Hindlimb muscle (tissue), 1 donor: ENCODE measurements at places on chromosomes 12 and 14. TPM values are rescaled to one million over a fixed set of nuclear protein-coding genes. Genes with fewer than 3 reads are reported as not detected.

Gene PLA2G1B
- polyA plus RNA-seq = not detected

Gene OVCH1
- 0.54 TPM for polyA plus RNA-seq

Gene TEAD4
- polyA plus RNA-seq = 134 TPM

Gene HOTAIR
- 7.6 TPM for polyA plus RNA-seq

Gene ANKRD33
- not detected for polyA plus RNA-seq

Gene OTX2
- not detected for polyA plus RNA-seq

Gene FSCB
- polyA plus RNA-seq = not detected

Gene PDE6H
- polyA plus RNA-seq = not detected

Gene CRACR2A
- polyA plus RNA-seq = 1.5 TPM

Gene KITLG
- 13.1 TPM for polyA plus RNA-seq

Gene CALM1
- polyA plus RNA-seq = 209 TPM

Gene ZDHHC22
- 0.30 TPM for polyA plus RNA-seq

Gene SLC7A8
- polyA plus RNA-seq = 5.6 TPM

Gene RPS6KL1
- 14.3 TPM for polyA plus RNA-seq

Gene MGP
- polyA plus RNA-seq = 190 TPM

Gene PIK3C2G
- polyA plus RNA-seq = 0.12 TPM
